ENCODE measurements at places on chromosomes 4 and X.

GRCh38 chrX:41935832-41936231 is 12.5 kb upstream of the CASK start:
- no peak for DNase-seq

- no peak for DNase-seq
Measured at GRCh38 chrX:118349188-118349587, 3.3 kb downstream of the WDR44 start.

DNA sequence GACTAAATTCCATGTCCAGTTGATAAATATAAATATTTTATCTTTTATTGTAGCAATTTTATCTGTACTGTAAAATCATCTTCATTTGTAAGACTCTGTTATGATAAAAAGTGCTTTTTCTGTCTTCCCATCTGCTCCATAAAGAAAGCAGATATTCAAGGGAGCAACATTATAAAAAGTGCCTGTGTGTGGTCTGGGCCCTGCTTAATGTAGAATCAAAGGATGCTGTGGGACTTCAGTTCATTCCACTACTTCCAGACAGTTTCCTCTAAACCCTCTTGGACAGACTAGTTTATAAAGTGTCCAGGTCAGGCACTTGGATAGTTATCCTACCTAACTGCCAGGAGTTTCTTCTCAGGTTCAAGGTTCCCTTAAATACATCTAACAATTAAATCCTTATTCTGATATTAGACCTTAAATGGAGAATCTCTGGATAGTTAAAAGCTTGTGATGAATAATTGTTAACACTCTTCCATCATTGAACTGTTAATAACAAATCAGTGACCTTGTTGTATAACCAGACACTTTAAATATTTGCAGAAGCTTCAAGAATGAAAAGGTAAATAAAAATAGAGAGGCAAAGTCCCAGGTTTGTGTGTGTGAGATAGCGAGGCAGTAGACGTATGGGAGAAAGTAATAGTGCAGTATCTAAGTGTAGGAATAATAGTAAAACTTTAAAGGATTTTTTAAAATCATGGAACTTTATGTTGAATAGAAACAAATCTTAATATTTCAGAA is 237.5 kb upstream of the CTSO start:
- DNase-seq = no peak

GRCh38 chr4:6044276-6044675 is 26.0 kb upstream of the C4orf50 start:
- DNase-seq = no peak

- DNase-seq = peak; percentile 34
Measured at GRCh38 chr4:106809076-106809475, 227.0 kb downstream of the DKK2 start.

DNA sequence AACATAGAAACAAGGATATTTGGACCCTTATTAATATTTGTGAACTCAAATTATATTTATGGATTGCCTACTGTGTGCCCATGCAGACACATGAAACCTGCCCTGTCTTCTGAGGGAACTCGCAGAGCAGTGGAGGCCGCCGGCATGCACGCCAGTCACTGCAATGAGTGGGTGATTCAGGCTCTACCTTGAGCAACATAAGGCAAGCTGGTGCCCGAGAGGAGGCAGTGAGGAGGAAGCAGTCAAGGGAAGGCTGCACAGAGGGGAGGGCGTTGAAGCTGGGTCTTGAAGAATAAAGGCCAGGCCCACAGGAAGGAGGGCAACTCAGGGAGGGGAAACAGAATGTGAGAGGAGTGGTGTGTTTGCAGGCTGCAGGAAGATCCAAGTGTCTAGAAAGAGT is 52.8 kb downstream of the PPEF2 start:
- no peak for DNase-seq

DNA sequence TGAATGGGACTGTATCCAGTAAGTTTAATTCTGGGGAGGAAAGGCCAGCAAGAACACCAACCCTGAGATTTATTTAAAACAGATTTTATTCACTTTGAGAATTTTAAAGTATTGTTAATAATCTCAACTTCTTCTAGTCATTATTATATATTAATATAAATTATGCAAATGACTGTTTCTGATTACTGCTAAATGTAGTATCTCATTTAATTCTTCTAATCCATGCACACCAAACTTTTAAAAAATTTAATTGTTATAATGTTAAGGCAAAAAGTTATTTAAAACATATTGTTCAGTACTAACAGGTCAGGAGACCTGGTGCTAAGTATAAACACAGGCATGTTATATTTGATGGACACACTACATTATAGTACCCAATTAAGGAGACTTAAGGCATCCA is 8.1 kb downstream of the RLIM start:
- no peak for DNase-seq

DNA sequence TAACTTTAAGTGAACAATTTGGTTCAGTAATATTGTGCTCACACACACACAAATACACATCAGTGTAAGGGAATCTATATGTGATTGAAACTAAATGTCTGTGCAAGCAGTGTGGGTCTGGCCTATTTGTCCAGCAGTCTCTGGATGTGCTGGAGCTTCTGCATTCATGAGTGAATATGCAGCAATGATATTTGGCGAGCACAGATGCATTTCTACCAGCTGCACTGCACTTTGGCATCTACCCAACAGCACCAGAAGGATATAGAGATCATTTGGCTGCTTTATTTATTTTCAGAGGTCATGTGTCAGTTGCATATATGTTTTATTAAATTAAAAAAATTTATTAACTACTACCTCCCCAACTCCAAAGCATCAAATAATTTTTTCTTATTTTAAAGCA is 613.4 kb upstream of the NR3C2 start:
- DNase-seq = no peak

- DNase-seq = no peak
Measured at GRCh38 chr4:33543941-33544450, 2700.3 kb downstream of the ARAP2 start.

DNA sequence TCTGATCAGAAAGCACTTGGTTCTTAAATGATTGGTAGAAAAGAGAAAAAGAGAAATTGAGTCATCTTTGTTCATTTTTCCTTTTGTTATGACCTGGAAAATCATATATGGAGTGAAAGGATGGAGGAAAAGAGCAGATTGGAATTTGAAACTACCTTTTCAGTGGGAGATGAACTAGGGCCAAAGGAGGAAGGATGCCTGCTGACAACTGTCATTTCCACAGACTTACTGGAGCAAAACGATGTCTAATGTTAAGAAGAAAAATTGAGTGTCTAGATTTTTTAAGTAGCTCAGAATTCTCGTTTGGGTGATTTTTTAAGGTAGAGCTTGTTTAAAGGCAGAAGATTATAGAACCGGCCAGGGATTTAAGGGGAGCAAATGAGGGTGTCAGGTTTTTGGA is 144.6 kb upstream of the KCNIP4 start:
- DNase-seq = no peak

GRCh38 chrX:31847773-31848172 is 775.9 kb upstream of the FTHL17 start:
- DNase-seq = no peak

Measured in AG09319 (cell line).